ENCODE measurements at places on chromosomes 7 and 10.

- no peak for DNase-seq
These were observed 9.2 kb downstream of the ZNF488 start for GRCh38 chr10:47374611-47375536.

- DNase-seq, result no peak
These were observed 11.1 kb upstream of the CPA1 start for GRCh38 chr7:130369110-130369711.

- DNase-seq, result no peak
These were observed 80.3 kb upstream of the FAM171A1 start for GRCh38 chr10:15451137-15452094.

GRCh38 chr10:91597197-91597881, 35.5 kb downstream of the PPP1R3C start:
- no peak for DNase-seq

DNA sequence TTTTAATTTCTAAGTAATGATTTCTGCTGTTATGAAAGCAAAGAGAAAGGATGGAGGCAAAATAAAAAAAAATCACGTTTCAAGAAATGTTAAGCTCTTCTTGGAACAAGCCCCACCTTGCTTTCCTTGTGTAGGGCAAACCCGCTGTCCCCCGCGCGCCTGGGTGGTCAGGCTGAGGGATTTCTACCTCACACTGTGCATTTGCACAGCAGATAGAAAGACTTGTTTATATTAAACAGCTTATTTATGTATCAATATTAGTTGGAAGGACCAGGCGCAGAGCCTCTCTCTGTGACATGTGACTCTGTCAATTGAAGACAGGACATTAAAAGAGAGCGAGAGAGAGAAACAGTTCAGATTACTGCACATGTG, 2.4 kb downstream of the ADRB1 start:
- DNase-seq, result no peak

- no peak for DNase-seq
These were observed 97.7 kb downstream of the RGS10 start for GRCh38 chr10:119444866-119445265.

- DNase-seq, result no peak
These were observed 7.1 kb downstream of the UBE2D1 start for GRCh38 chr10:58341947-58342346.

- DNase-seq, result no peak
These were observed 82.4 kb upstream of the LRRTM3 start for GRCh38 chr10:66843396-66843795.

DNA sequence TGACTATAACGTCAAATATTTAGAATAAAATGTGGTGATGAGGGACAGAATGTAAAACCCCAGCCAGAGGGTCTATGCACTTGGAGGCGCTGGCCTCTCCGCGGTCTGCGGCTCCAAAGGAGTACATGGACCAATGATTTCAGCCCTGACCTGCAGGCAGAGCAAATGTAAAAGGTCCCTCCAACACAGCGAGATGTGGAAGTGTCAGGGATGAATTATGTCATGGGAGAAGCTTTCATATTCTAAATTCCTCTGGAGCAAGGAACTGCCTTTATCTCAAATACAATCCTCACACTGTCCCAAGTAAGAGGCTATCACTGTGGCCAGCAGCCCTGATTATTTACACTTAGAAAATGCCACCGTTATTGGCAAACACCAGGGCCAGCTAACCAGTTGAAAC, 139.4 kb downstream of the GFRA1 start:
- no peak for DNase-seq

GRCh38 chr10:88901206-88901983, 21.4 kb downstream of the STAMBPL1 start:
- no peak for DNase-seq

DNA sequence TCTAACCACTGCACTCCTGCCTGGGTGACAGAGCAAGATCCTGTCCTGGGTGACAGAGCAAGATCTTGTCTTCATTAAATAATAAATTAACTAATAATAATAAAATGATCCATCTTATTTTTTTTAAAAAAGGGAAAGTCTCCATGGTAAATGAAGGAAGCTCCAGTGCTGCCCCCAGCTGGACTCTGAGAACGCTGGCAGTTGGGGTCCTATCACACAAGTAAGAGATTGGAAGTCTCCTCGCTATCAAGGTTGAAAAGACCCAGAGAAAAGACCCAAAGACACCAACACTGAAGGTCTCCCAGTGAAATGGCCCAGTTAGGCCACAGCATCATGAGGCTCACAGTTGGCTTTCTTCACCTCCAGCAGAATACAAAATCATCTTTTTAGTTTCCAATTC, 13.8 kb upstream of the C10orf67 start:
- DNase-seq, result no peak

DNA sequence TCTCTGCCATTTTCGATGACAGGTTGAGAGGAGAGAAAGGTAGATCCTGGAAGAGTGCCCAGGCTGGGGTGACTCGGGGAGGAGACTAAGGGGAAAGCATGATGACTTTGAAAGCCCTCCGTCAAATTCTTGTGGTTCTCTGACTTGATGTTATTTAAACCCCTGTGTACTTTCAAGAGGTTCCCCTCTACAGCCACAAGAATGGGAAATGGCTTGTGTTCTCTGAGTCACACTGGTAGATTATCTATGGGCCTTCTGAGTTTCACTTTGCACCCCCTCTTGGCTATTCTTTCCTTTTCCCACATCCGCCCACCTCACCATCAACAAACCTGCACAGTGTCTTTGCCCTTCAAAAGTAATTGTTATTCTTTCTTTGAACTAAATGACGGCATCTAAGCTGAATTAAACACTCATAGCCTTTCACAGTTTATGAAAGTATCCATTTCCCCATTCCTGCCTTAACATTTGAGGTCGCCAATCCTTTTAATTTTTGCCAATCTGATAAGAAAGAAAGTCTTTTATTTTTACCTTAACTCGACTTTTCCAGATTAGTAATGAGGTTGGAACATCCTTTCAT, 24.1 kb downstream of the PRF1 start:
- no peak for DNase-seq

- no peak for DNase-seq
These were observed 144.2 kb downstream of the HDAC9 start for GRCh38 chr7:18639711-18640110.

GRCh38 chr10:101933976-101934375, 90.4 kb upstream of the KCNIP2 start:
- no peak for DNase-seq

DNA sequence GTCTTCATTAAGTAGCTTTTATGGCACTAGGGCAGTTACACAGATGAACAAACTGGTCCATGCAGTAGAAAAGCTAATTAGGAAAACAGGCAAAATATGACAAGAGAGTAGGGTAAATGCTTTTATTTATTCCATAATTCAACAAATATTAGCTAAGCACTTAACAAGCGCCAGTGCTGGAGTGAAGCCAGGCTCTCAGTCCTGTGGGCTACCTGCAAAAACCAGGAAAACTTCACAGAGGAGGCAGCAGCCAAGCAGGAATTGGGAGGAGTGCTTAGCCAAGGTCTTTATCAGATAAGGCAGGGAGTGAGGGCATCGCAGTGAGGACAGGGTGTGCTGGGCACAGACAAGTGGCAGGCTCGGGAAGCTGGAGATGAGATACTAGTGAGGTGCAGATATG, 4.9 kb upstream of the KAT6B start:
- no peak for DNase-seq

DNA sequence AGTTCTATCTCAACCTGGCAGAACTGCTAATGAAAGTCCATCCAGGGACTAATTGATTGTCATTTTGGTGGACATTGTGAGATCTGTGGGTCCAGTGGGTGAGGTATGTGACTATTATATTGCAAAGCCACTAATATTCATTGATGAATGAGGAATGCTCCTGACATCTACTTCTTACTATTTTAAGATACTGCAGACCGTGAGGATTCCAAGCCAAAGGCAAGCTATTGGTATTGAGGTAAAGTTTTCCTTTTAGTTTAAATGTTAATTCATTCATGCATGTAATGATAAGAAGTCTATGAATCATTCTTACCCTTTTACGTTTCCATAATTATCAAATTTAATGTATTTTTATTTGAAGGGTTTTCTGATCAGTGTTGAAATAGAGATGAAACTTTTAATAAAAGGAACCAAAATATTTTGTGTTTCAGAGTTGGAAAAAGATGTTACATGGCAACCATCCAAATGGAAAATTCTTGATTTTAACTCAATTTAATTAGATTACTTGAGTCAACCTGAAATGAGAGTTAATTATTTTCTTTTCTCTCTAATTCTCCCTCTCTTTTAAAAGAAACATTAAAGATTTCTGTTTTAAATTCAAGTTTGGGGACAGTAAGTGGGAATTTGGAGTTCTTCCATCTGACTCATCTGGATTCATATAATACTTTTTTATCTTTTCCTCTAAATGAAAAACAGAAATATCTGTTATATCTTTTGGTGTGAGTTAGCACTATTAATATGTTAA, 39.6 kb downstream of the NUP205 start:
- no peak for DNase-seq

DNA sequence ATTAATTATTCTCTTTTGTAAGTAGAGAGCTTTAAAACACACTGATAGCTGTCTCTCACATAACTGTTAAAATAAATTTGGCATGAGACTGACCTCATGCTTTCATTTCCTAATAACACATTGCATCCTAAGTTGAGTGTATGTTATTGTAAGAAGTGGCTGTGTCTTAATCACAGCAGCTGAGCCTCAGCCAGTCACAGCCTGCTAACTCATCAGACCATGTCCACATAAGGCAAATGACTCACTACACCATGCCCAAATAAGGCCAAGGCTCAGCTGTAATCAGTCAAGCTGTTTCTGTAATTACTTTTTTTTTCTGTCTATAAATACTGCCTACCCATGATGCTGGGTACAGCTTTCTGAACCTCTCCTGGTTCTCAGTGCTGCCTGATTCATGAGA, 860.9 kb downstream of the XPNPEP1 start:
- DNase-seq, result no peak

GRCh38 chr10:5968681-5969453, 8.5 kb downstream of the IL15RA start:
- no peak for DNase-seq

DNA sequence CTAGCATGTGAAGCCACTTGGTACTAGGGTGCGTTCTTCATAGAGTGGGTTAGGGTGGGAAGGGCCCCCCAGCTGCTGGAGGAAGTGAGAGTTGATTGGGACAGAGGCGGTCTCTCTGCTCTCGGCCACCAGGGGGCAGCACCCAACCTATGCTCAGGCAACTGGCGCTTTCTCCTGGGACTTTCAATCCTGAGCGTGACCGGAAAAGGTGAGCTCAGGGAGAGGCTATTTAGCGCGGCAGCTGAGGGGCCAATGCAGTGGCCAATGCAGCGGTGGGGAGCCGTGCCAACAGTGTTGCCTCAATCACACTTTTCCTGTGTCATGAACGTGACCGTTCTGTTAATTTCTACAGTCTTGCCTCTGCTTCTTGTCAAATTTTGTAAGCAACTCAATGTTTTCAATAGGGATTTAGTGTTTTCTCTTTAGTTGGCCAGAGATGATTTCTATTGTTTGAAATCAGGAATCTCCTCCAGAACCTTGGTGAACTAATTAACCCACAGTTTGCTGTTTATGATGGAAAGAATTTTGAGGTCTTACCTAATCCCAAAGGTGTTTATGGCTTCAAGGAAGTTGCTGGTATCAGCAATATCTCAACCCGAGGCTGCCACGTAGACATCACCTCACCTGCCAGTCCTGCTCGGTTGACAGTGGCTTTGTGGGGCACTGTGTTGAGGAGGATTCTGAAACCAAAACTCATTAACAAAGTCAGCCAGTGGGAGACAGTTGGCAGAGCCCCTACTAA, 67.9 kb upstream of the PDZD8 start:
- DNase-seq, result peak; percentile 41

DNA sequence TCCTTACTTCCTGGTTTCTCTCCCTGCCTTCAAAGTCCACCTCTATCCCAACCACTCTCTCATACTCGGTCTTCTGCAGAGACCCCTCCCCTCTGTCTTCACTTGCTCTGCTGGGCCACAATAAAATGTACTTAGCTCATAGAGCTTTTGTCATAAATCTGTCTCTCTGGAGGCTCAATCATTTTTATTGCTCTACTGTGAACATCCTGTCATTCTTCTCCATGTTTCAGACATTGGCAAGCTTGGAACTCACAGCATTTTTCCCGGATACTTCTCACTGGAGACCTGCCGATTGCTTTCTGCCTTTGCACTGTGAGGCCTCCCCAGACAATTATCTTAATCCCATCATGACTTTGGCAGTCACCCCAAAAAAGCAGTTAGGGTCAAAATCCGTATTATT, 192.3 kb upstream of the ZMIZ1 start:
- no peak for DNase-seq

- DNase-seq, result no peak
These were observed 36.9 kb downstream of the CAPZA2 start for GRCh38 chr7:116899308-116899707.

- DNase-seq, result peak; percentile 59
These were observed 1.3 kb upstream of the TNRC18 start for GRCh38 chr7:5424749-5425506.

DNA sequence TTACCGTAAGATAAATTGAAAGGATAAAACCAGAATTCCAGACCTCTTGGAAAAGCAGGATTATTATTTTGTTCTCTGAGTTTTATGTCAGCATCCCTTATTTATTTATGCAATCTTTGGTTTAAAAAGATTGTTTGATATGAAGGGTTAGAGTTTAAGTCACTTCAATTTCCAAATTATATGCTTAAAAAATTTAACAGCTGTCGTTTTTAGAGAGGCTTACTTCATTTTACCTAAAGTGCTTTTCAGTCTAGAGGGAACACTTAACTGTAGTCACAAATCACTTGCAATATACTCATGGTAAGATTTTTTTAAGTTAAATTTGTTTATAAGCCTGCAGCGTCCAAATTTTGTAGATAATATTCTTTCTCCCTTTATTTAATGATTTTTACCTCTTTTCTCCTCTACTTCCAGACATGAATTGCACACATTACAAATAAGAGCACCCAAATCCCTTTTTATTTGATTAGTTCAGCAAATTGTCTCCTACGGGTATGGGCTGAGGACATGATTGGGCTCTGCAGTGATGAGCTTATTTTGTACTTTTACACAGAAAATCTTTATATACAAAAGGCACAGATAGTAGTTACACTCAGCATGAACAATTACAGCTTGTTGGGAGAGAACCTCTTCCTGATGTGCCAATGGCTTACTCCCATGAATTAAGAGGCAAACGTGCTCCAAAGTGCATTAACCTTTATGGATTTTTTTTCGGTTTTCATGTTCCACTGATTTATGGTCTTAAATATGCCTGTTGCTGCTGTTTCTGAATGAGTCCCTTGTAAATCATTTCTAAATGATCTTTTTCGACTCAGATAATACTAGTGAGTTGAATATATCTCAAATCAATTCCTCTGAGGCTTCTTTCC, 319.3 kb upstream of the LRGUK start:
- no peak for DNase-seq

GRCh38 chr10:107232013-107232412, 67.5 kb upstream of the SORCS1 start:
- DNase-seq, result no peak

DNA sequence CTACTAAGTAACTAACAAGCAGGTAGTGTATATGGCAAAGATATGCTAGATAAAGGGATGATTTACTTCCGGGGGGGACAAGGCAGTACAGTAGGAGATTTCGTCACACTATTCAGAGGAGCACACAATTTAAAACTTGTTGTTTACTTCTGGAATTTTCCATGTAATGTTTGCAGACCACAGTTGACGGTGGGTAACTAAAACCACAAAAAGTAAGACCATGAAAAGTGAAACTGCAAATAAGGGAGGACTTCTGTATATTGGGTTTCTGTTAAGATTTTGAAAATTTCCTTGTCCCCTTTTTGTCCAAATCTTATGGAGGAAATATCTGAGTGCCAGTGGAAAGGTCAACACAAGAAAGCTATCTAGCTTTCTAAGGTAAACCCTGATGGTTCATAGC, 170.0 kb downstream of the ELAPOR2 start:
- no peak for DNase-seq

Measured in substantia nigra (tissue), 51 donors.